ENCODE measurements at places on chromosomes 2 and 18.

DNA sequence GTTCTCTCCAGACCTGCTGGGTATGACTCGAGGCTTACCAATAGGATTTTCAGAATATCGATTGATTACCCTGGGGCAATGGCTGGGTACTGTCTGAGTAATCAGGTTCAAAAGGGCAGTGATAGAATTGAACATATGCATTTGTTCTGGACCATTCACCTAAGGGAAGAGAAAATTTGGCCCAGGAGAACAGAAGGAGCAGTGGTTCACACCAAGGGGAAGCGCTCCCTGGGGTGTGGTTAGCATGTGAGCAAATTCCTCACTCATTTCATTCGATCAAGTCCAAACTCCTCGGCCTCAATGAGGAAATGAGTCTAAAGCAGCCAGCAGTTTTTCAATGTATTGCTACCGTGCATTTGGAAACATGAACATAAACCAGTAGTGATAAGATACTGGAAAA is 55.6 kb downstream of the CYP26B1 start:
- no peak for DNase-seq

DNA sequence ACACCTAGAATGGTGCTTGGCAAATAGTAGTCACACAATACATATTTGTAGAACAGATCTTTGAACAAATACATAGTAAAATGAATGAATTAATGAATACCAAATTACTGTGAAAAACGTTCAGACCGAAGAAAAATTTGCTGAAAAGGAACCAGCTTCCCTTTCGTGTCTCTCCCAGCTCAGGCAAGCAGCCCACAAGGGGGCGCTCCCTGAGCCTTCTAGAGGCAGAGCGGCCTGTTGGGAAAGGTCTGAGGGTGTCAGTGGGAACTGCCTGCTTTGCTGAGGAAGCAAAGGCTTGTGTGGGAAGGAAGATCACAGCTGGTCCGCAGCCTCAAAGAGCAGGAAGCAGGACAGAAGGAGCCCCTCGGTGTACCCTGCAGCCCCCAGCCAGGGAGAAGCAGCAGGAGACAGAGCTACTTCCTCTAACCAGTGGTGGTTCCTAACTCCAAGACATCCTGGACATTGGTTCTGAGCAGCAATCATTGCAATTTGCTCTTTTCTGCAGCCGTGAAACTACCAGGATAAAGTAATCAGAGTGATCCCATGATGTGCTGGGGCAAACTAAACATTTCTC is 231.1 kb downstream of the ANKRD30B start:
- DNase-seq, result peak; percentile 14

DNA sequence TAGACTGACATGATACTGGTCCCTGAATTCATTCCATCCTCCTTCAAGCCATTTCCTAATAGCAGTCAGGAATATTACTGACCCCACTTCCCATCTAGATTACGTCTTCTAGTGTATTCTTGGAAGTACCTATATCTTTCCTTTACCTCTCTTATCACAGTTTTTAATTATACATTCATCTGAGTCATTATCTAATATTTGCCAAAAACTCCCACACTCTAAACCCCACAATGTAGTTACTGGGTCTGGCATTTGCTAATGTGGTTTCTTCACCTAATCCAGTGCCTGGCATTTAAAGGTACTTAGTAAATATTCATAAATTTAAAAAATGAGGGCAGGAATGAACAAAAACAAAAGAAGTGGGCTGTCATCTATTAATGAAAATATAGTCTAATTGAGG is 441.8 kb upstream of the SETBP1 start:
- no peak for DNase-seq

GRCh38 chr2:72835403-72835802 is 9.6 kb upstream of the EXOC6B start:
- DNase-seq, result no peak

DNA sequence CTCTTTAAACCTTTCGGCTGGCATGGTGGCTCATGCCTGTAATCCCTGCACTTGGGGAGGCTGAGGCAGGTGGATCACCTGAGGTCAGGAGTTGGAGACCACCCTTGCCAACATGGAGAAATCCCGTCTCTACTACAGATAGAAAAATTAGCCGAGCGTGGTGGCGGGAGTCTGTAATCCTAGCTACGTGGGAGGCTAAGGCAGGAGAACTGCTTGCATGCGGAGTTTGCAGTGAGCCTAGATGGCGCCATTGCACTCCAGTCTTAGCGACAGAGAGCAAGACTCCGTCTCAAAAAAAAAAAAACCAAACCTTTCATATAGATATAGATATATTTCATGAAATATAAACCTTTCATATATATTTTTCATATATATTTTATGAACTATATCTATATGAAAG is 864.7 kb downstream of the TRIB2 start:
- no peak for DNase-seq

GRCh38 chr2:178632729-178633128 is 152.5 kb downstream of the PLEKHA3 start:
- DNase-seq, result no peak

DNA sequence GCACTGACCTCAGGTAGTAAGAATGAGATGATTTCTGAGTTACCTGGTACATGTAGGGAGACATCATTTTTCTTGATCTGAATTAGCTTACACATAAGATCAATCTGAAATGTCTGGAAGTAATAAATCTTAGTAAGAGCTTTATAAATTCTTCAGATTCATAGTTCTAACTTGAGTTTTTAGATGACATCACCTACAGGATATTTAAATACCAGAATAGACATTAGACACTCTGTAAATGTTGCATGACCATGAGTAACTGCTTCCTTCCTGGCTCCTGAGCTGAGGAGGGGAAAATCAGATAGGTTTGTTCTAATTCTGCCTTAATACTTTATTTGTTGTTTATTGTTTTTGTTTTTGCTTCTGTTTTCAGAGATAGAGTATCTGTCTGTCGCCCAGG is 181.8 kb downstream of the PHLPP1 start:
- DNase-seq, result no peak

GRCh38 chr2:233474308-233475160 is 92.0 kb downstream of the USP40 start:
- no peak for DNase-seq

- no peak for DNase-seq
Observed at GRCh38 chr2:179305125-179305524, 40.5 kb upstream of the SESTD1 start.

GRCh38 chr2:200693836-200694470 is 108.1 kb downstream of the AOX1 start:
- no peak for DNase-seq

DNA sequence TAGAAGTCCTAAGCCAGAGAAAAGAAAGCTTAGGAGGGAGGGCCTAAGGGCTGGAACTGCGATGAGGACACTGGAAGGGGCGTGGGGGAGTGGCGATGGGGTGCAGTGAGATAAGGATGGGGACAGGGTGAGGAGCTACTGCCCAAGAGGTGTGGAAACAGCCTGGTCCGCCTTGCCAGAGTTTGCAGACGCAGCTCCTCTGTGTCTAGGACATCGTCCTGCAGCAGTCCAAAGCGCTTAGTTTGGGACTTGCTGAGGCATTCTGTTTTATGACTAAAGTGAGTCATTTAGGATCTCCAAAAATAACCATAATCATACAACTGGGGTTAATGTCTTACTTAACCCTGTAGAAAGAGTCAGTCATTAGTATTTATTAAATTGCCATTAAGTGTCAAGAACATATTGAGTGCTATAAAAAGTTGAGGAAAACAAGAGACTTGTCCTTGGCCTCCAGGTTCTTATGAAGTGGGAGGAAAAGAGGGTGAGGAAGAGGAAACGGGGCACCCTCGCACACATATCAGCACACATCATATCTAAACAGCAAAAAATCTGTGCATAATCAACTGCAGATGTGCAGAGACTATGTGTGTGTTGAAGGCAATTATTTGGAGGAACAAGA is 74.8 kb downstream of the CDK15 start:
- DNase-seq, result no peak

GRCh38 chr2:188039307-188039706 is 252.4 kb upstream of the GULP1 start:
- DNase-seq, result no peak
